NCI-H1105 (cell line): ENCODE measurements at places on chromosomes 13 and 19.

DNA sequence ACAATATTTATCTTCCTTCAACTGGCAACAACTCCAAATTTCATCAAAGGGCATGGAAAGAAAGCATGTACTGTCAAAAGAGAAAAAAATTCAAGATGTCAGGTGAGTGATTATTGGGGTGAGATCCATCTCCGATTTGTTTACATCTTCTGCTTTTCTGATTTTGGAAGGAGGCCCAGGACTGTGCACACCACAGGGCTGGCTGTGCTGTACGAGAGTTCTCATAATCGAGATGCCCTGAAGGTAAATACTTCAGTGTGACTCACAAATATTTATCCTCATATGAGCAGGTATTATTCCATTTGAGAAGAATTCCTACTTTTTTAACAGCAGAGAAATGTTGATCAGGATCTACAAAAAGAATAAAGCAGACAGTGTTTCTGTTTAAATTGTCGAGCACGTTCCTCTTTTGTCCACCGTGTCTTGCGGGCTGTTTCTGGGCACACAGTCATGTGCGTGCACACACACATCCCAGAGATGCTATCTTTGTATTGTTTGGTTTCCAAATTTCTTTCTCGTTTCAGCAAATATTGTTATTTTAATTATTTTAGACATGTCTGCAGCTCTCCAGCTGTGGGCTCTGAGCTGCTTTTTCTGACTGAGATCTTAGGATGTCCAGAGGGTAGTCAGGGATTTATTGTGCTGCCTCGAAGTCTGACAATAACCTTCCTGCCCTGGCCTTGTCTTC lies 103.8 kb downstream of the KL start:
- no peak for DNase-seq

DNA sequence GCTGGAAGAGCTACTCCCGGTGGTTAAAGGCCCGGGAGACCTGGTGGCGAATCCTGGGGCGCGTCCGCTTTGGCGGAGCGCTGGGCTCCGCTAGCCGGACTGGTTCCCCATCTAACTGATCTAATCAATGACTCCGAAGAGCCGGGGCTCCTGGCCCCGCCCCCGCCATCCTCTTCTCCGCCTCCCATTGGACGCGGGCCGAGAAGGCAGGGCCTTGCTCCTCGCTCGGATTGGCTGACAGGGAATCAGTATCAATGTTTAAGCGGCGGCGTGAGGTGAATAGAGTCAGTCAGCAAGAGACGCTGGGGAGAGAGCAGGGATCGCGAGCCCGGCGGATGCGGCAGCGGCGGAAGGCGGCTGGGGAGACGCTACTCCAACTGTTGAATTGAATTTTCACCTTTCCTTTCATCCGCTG lies 1.7 kb upstream of the PCDH17 start:
- no peak for DNase-seq

GRCh38 chr19:13098277-13099072 lies 4.2 kb downstream of the LYL1 start:
- DNase-seq = no peak

GRCh38 chr19:50434525-50434924 lies 1.8 kb downstream of the MYBPC2 start:
- DNase-seq = no peak
